Bronchus fibroblast of lung (primary cell): ENCODE measurements at places on chromosomes 13 and 19. TPM values are rescaled to one million over a fixed set of nuclear protein-coding genes. Genes with fewer than 3 reads are reported as not detected.

Gene AKAP11
- total RNA-seq, result 9.2 and 10.6 TPM in 2 replicates

Gene ZNF729
- total RNA-seq, result not detected in 2 replicates

Gene CNFN
- total RNA-seq, result not detected in 2 replicates

Gene SHD
- total RNA-seq, result not detected in 2 replicates

Gene COG3
- total RNA-seq, result 19.5 and 21.0 TPM in 2 replicates

Gene ZNF211
- 3.4 and 3.9 TPM in 2 replicates for total RNA-seq

Gene WTIP
- 13.8 and 19.5 TPM in 2 replicates for total RNA-seq

Gene CXCL17
- not detected in 2 replicates for total RNA-seq

Gene KLK3
- not detected in 2 replicates for total RNA-seq

Gene IFNL1
- not detected in 2 replicates for total RNA-seq

Gene FCAR
- total RNA-seq, result not detected in 2 replicates
